ENCODE measurements at places on chromosomes 12 and 14.

GRCh38 chr12:64621257-64621942 lies 11.1 kb downstream of the RASSF3 start:
- peak; percentile 72 for DNase-seq

GRCh38 chr12:68481181-68481941 lies 129.3 kb upstream of the RAP1B start:
- DNase-seq = no peak

DNA sequence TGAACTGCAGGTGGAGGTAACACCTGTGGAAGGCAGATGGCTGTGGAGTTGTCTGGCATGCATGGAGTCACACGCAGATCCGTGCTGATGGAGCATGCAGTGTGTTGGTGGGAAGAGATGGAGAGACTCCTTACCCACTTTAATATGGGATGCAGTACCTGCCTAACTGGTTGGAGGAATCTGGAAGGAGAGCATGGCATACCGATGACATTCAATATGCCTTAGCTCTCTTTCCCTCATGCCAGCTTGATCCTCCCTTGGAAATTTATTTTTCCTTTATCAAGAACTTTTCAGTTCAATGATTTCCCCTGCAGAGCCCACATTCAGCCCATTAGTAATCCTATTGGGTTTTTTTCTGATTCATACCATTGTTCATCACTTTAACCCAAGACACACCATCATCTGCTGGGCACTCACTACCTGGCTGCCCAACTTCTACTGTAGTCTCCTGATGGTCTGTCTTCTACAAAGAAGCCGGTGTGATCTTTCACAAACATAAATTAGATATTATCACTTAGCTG lies 25.9 kb upstream of the NR2C1 start:
- no peak for DNase-seq

DNA sequence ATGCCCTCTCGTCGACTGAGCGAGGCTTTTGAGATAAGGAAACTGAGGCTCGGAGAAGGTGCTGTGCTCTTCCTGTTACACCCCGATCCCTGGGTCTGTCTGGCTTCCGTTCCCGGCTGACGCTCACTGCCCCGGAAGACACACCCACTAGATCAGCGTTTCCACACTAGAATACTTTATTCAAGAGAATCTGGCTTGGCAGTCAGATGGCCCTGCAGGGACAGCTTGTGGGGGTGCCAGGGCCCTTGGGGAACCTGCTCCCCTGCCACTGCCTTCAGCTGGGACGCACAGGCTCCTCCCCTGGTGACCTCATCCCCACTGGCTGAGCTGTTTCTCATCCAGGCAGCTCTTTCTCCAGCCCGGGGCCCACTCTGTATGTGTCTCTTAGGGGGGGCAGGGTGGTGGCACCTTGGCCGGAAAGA lies 13.7 kb downstream of the PGF start:
- peak; percentile 53 for DNase-seq

- DNase-seq = no peak
These were observed 117.0 kb downstream of the SMOC1 start for GRCh38 chr14:69996216-69996615.

DNA sequence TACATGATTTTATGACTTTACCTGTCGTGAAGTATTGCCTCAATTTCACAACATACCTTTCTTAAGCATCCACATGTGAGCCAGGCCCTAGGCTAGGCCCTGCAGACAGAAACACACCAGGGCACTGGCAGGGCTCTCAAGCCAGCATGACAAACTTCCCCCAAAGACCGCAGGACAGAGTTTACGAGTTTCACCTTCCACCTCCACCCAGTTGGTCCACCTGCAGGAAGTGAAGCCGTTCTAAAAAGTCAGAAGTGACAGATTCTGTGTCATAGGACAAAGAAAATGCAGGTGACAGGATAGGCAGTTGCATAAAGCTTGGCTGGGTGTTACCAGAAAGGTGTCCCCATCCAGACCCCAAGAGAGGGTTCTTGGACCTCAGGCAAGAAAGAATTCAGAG lies 382.3 kb downstream of the PCNX1 start:
- no peak for DNase-seq

DNA sequence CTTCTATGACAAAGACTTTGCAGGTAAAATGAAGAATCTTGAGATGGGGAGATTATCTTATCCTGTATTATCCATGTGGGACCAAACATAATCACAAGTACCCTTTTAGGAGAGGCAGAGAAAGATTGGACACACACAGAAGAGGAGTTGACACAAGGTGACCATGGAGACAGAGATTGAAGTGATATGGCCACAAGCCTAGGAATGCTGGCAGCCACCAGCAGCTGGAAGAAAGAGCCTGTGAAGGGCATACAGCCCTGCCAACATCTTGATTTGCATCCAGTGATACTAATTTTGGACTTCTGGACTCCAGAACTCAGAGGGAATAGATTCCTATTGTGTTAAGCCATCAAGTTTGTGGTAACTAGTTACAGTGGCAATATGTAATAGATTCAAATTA lies 78.1 kb downstream of the RPS29 start:
- DNase-seq = no peak

DNA sequence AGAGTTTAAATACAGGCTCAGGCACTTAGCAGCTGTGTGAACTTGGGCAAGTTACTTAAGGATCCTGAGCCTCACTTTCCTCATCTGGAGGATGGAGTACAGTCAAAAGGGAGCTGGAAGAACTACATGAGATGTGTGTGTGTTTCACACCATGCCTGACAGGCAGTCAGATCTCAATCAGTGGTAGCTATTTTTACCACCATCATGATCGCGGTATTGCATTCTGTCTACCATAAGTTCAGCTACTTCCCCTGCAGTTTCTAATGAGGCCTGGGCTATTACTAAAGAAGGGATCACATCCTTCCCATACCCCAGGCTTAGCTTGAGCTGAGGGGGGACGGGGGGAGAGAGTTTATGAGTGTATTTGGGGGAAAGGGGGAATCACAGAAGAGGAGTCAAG lies 7.0 kb downstream of the AQP6 start:
- no peak for DNase-seq

- DNase-seq = no peak
These were observed 349.4 kb upstream of the NOVA1 start for GRCh38 chr14:26947265-26947664.

DNA sequence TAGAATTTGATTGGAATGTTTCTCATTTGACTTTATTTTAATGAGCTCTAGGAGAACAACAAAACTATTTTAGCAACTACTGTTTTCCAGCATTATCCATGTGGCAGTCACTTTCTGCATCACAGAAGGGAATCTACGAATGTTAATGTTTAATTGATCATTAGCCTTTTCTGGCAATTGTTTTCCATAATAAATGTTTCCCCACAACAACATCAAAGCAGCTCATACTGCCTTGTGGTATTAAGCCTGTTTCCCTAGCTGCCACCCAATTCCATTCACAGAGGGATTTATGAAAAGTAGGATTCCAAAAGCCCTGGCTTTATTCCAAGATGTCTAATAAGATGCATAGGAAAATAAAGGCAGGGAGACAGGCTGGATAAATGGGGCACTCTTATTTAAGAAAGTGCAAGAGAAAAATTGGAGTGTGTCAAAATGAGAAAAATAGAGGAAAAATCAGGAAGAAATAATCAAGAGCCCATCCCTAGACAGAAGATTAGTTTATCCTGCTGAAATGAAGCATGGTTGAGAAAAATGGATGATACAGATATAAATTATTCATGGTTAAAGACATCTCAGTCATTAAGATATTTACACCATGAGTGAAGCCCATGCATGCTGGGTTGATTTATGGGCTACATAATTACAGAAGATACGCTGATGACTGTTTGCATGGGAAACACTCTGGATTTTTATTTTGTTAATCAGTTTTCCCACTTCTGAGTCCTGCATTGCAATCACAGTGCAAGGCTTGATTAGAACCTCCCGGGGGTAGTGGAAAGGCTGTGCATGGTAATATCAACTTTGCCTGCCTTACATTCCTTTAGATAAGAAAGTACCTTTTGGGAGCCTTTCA lies 180.3 kb downstream of the HELB start:
- DNase-seq = no peak

DNA sequence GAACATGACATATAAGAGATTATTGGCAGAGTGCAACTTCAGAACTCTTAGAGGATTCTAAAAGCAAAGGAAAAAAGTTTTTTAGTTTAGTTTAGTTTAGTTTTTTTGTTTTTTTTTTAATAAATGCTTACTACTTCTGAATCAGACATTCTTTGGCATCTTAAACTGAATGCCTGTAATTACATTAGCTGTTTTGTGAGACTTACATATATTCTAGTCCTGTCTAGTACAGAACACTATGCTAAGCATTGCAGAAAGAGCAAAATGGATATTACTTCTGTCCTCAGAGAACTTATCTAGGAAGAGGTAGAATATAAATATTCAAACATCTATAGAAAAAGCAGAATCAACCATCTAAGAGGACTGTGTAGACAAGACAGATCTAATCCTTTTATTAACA lies 133.2 kb downstream of the RAD51B start:
- no peak for DNase-seq

DNA sequence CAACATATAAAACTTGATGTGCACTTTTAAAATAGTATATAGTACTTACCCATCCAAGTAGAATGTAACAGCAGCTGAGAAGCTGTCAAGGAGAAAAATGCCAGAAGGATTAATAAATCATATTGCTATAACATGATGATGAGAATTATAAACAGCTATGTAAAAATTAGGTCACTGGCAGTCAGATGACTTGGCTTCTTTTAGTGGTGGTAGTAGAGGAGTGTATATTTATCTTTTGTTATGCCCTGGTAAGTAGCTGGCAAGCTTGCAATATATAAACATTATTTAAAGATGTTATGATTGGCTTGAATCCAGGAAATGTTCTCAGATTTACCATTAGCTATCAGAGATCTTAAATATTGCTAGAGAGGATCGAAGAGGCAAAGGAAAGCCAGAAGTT lies 471.0 kb upstream of the MGAT4C start:
- no peak for DNase-seq

GRCh38 chr14:72608391-72609204 lies 285.3 kb downstream of the DPF3 start:
- DNase-seq = no peak

DNA sequence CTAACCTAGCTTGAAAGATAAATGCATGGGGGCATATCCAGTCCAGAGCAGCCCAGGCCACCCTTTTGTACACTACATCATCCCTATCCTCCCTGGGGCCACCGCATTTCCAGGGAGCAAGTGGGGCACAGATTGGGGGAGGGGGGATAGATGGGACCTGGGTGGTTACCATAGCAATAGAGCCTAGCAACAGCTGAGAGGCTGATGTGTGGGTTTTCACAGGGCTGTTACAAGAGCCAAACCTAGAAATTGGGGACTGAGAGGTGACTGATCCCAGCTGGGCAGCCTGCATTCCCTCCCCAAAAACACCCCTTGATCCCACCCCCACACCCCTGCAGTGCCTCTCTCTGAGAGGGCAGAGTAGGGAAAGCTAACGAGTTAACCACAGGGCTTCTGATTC lies 3.7 kb upstream of the ZNF384 start:
- no peak for DNase-seq
